NCI-H774 (cell line): ENCODE measurements at places on chromosomes 5 and 9.
A peak's percentile ranks its signal among the peaks of the same experiment; 100 is the strongest.

GRCh38 chr5:132476876-132477781 is 13.4 kb downstream of the IRF1 start:
- no peak for DNase-seq

GRCh38 chr5:170739446-170739845 is 44.1 kb upstream of the GABRP start:
- DNase-seq = no peak

DNA sequence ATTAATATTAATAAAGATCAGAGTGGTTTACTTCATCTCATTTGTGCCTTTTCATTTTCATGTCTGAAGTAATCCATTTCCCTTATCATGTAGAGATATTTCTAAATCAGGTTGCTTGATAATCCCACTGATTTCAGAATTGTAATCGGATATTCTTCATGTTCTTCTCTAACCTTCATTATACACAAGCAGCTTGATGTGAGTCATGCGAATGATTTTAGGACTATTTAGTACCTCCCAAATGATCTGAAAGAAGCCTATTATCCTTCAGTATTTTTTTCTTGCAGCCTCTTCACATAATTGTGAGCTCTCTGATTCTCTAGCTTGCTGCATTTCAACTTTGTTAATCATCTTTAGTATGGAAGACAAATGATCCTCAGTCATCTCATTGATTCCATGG is 182.0 kb downstream of the GIN1 start:
- no peak for DNase-seq

- DNase-seq = no peak
Observed at GRCh38 chr9:135555203-135555602, 6.4 kb upstream of the PAEP start.

GRCh38 chr5:75202935-75203334 is 33.7 kb downstream of the ANKRD31 start:
- DNase-seq = no peak

GRCh38 chr9:28941856-28942255 is 1368.6 kb upstream of the C9orf72 start:
- no peak for DNase-seq

DNA sequence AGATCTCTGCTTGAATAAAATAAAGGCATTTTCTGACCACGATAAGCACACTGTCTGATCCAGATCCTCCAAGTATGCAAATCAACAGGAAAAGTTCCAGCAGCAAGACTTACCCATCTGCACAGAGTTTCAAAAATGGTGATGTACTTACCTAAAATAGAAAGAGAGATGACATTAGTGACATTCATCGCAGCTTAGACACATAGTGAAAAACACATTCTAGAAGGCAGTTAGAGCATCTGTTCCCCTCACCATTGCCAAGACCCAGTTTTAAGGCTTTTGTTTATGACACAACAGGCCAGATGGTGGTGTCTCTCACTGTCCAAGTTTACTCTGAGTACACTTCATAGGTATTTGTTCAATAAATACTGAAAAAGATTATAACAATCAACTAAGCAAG is 207.7 kb downstream of the PDE4D start:
- no peak for DNase-seq

- peak; percentile 15 for DNase-seq
Observed at GRCh38 chr9:71725590-71726338, 42.5 kb downstream of the CEMIP2 start.

DNA sequence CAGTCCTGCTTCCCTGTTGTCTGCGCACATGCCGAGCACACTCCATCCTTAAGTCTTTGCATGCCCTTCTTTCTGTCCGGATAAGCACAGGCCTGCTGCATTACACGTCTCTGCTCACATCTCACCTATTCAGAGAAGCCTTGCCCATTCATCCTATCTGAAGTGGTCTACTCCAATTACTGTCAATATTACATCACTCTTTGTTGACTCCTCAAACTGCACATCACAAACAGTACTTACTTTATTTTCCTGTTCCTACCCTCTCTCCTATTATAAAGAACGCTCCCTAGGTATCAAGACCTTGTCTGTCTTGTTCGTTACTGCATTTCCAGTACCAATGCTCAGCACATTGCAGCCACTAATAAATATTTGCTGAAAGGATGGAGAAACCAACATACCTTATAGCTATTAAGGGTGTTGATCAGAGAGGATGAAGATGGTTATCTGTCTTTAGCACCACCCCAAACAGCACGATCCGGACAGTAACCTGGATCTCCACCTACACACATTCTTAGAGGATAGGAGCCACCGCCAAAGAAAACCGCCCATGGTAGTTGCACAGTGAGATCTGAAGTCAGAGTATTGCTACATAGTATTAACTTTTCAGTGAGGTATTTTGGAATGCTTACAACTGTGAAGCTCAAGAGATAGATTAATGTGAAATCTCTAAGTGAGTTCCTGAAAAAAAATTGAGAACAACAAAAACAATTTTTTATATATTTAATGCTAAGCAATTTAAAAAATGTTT is 1.6 kb upstream of the PRRC1 start:
- peak; percentile 53 for DNase-seq

DNA sequence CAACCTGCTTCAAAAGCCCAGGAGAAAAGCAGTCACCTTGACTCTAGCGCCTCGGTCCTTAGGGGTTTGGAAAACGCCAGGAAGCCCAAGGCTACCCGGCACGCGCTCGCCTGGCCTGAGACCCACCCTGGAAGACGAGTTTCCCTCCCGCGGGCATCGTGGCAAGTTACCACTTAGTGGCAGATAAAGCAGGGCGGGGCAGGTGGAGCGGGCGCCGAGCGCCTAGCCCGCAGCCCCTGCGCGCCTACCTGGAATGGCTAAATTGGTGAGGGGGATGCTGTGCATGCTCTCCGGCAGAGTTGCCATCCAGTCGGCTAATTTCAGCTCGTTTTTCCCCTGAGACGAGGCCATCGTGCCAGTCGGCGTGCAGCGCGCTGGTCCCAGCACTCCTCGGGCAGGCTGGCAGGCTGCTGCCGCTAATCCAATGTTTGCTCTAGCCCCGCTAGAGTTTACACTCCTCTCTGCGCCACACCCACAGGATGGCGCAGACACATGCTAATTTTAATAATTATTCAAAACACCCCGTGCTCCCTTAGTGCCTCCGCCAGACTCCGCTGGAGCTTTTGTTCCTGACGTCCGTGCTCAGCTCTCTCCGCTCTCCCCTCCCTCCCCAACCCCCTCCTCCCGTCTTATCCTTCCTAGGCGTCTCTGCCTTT is at the start of gene PLCXD3:
Gene PLCXD3 (minus strand): TSS at position 426 of the 656 bp plus-strand sequence. CDS start 75 bp downstream, at position 351.
- DNase-seq = peak; percentile 68

DNA sequence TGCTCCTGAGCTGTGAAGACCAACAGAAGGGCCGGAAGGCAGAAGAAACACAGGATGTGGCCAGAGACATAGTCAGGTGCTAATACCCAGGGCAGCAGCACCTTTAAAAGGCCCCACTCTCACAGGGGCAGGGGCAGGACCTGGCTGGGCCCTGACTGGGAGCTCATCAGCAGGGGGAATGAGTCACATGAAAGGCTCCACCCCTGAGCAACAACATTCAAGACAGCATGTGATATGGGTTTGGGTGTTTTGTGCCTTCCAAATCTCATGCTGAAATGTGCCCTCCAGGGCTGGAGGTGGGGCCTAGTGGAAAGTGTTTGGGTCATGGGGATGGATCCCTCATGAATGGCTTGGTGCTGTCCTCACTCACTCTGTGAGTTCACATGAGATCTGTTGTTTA is 181.7 kb downstream of the ERCC6L2 start:
- DNase-seq = no peak

DNA sequence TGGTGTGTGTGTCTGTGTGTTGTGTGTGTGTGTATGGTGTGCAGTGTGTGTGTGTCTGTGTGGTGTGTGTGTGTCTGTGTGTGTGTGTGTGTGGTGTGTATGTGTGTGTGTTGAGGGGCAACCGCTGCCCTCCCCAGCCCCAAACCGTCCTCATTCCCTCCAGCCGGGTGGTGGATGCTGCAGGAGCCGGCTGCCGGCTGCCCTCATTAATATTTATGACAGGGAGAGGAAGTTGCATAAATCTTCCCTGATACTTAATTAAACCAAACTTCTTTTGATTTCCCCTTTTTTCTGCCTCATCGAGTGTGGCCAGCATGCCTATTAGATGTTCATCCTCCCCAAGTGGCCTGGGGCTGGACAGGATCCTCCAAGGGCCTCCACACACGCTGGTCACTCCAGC is 121.4 kb upstream of the MVB12B start:
- DNase-seq = no peak

DNA sequence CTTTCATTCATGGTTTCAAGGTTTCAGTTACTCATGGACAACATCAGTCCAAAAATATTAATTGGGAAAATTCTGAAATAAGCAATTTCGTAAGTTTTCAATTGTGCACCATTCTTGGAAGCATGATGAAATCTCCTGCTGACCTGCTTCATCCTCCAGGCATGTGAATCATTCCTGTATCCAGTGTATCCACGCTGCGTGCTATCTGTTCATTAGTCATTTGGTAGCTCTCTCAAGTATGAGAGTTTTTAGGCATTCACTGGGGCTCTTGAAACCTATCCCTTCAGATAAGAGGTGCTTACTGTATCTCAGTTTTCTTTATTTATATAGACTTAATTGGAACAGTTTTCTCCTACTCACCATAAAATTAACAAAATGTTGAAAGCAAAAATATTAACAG is 293.0 kb downstream of the CDH12 start:
- DNase-seq = no peak

DNA sequence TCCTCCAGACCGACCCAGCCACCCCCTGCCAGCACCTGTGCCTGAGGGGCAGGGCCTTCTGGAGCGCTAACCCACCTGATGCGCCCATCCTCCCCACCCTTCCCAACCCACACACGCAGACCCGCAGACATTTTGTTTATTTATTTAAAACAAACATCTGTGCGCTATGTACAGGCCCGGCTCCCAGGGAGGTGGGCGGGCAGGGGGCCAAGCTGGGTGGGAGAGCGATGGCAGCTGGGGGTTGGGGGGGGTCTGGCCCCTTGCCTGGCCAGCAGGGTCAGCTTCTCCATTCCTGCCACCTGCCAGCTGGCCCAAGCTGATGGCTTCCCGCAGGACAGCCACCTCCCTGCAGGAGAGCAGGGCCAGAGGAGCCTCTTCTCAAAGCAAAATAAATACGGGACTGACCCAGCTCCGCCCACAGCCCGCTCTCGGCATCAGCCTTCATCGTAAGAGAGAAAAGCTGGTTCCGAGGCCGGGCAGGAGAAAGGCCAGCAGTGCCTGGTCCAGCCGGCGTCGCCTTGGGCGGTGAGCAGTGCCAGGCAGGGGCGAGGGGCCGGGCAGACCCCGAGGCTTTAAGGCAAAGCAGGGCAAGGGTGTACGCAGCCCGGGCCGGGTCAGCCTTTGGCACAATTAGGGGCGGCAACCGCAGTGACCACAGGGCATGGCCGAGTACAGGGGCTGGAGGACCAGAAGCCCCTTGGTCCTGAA is 10.9 kb upstream of the CLIC3 start:
- no peak for DNase-seq

- no peak for DNase-seq
Observed at GRCh38 chr5:153981905-153982605, 56.7 kb downstream of the FAM114A2 start.

DNA sequence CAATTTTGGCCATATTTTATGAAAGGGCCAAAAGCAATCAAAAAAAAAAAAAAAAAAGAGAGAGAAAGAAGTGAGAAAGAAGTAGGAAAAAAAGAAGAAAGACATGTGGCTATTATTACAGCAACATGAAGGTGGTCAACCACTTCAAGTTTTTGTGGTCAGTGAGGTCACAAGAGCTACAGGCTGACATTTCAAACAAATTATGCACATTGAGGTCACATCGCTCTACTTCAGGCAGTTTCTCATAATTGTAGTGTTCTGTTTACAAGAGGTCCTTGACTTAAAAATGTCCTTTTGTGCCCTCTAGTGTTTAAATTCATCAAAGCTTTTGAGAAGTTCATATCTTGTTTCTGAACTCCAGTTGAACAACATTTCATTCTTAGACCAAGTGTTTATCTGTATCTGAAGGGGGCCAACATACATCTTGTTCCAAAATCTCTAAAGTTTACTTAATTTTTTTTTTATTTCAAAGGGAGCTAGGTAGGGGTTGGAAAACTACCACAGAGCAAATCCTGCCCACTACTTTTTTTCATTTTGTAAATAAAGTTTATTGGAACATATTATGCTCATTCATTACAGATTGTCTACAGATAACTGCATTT is 513.1 kb downstream of the PDE4D start:
- peak; percentile 51 for DNase-seq

- no peak for DNase-seq
Observed at GRCh38 chr9:107059220-107059619, 196.3 kb downstream of the ZNF462 start.
